ENCODE measurements at places on chromosomes 1 and 21.

DNA sequence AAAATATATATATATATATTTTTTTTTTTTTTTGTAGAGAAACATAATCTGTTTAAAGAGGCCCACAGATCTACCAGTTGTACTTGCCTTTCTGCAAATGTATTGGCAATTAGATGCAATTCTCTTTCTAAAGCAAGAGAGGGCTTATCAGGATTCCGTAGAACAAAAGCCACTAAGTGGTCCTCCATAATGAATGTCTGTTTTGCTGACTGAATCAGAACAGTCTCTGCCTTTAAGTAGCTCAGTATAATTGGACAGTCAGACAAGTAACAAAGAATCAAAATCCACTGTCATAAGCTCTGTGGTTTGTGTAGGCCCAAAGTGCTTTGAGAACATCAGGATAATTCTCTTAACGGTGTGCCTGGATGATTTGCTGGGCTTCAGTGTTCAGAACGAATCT, 17.3 kb downstream of the SARS1 start:
- DNase-seq = no peak

DNA sequence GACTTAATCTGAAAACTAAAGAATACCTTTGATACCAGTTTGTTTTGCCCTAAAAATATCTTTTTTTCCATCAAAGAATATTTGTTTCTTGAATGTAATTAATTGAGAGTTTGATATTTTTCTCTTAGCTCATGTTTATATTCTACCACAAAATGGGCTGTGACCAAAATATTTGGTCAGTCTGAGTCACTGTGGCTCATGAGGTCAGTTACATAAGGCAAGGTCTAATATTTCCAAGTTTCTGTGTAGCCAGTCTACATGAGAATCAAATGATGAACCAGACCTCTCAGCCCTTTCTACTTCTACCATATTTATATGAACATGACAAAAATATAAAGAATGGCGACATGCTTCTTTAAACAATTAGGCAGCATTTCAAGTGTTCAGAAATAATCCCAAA, 83.0 kb upstream of the IVNS1ABP start:
- no peak for DNase-seq

GRCh38 chr1:155173478-155174323, at the start of gene TRIM46:
Gene TRIM46, plus strand, starts transcription at chr1:155173849. Its CDS starts 118 bp downstream, at chr1:155173967.
- DNase-seq = peak; percentile 42

DNA sequence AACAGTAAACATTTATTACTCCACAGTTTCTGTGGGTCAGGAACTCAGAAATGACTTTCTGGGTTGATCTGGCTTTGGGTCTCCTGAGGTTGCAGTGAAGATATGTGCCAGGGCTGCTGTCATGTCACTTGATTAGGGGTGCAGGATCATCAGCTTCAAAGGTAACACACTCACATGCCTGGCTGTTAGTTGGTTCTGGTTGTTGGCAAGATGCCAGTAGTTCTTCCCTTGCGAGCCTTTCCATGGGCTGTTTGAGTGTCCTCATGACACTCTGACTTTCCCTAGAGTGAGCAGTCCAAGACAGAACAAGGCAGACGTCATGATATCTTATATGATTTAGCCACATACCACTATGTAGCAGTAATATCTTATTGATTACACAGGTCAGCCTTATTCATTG, 1.8 kb downstream of the SWT1 start:
- no peak for DNase-seq
